ENCODE measurements at places on chromosomes 11 and 22.

GRCh38 chr11:113574171-113574570 is 99.0 kb upstream of the DRD2 start:
- DNase-seq = no peak

GRCh38 chr11:6667733-6668374 is 12.2 kb upstream of the DCHS1 start:
- peak; percentile 13 for DNase-seq

DNA sequence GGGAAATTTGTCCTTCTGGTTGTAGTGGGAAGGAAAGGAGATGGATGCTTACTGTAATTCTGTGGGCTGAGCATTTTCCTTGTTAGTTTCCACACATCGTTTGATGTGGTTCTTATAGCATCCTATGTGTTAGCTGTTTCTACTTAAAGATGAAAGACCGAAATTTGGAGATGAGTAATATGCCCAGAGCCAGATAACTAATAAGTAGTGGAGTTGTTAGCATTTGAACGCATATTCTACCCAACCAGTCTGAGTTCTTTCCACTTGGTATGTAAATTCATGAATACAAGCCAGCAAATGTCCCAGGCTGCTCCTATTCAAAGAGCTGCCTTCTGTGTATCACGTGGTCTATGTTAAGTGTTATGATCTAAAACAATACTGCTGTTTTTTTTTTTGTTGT is 14.6 kb downstream of the SPECC1L start:
- DNase-seq = no peak

DNA sequence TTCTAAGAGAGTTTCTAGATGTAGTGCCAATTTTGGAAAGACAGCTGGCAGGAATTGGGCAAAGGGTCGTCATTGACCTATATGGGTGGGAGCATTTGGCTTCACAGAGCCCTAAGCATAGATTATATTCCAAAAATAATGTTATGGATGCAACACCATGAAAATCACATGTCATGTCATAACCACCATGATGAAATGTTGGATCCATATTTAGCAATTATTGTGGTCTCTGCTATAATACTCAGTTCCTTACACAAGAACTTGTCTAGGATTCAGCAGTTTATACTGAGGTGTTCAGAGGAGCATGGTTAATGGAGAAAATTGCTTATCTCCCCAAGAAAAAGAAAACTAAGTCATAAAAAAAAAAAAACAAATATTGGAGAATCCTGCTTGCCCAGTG is 31.6 kb downstream of the NTM start:
- no peak for DNase-seq

DNA sequence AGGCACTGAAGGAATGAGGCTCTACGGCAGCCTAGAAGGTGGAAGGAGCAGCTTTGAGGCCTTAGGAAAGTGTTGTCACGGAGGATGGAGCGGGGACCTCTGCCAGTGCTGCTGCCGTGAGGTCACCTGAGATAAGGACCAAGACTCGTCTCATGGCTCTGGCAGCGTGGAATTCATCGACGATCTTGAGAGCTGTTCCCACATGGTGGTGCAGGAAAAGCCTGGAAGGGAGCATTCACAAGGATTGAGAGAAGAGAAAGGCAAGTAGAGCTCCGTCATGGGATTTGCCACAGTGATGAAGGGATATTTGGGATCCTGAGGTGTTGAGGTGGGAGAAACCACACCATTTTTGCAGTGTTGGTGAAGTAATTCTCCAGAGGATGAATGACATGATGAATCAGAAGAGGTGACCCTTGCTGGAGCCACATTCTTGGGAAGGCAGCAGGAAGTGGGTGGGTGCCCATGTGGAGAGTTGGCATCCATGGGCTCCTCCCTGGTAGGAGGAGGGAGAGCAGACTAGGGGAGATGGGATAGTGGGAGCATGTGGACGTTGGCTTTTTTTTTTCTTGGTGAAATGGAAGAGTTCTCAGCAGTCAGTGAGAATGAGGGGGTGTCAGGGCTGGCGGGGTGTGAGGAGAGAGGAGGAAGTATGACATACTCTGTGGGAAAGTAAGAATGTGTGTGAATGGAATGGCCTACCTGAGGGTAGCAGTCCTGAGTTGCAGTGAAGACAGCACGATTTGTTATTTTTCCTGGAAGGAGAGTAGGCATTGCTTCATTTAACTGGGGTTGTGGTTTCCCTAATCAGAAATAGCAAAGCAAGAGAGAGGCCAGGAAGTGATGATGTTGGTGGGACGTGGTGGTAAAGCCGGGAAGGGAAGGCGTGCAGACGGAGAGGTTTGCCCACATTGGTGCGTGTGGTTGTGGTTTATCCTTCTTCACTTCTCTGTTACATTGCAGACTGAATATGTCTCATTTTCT is 11.1 kb downstream of the PPP6R3 start:
- no peak for DNase-seq

- no peak for DNase-seq
These were observed 13.3 kb upstream of the CACNA1I start for GRCh38 chr22:39556970-39557841.

- DNase-seq = peak; percentile 38
These were observed 41.9 kb downstream of the SVIP start for GRCh38 chr11:22787551-22788162.

DNA sequence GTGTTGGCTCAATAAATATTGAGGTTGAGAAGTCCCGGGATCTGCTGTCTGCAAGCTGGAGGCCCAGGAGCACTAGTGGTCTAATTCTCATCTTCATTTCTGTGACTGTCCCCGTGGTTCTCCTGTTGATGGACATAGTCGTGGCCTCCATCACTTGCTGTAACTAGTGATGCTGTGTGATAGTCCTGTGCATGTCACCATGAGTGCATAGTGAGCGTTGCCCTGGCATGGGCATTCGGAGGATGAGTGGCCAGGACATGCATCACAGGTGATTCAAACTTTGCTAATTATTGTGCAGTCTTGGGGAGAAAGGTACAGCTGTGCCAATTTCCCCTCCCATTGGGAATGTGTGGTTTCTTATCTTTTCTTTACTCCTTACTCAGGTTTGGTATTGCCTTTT is 902.2 kb downstream of the BRD1 start:
- DNase-seq = no peak

GRCh38 chr22:30178181-30179126 is 68.1 kb downstream of the LIF start:
- no peak for DNase-seq

DNA sequence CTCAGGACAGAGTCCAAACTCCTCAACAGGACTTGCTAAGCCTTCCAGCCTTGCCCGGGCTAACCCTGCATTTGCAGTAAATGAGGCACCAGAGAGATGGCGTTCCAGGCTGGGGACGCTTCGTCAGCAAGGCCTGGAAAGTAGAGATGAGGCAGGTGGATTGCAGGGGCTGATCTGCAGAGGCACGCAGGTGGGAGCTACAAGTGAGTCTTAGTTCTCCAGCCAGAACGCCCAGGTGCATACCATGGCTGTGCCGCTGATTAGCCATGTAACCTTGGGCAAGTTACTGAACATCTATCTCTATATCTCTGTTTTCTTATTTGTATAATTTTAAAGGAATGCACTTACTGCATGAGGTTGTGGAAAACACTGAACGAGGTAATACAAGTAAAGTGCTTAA is 52.7 kb upstream of the BARX2 start:
- no peak for DNase-seq

- no peak for DNase-seq
These were observed 183.2 kb upstream of the PITPNB start for GRCh38 chr22:28102151-28102812.

GRCh38 chr11:6610591-6610990 is 1.4 kb downstream of the TAF10 start:
- no peak for DNase-seq

DNA sequence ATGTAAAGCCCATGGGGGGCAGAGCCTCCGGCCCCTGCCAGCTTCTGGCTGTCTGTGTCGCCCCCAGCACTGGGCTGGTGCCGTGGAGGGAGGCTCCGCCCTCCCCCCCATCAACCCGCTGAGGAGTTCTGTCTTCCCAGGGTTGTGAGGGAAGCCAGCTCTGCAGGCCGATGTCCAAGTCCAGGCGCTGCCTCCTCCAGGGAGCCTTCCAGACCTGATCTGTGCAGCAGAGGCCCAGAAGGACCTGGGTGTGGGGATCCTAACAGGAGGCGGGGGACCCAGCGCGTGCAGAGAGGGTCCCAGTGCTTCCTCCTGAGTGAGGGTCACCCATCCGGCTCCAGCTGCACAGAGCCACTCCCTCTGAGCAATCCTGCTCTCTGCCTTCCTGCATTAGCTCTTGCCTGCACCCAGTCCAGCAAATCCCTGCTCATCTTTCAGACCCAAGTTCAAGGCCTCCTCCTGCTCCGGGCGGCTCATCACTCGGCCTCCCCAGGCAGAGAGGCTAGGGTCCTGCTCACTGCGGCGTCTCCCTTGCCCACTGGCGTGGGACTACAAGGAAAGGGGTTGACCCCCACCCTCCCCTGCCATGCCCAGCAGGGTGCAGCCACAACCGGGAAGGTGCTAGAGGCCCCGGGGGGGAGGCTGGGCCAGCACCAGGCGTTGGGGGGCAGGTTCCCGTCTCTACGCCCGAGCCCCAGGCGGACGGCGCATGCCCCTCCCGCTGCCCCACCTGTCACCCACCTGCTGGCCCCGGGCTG is 16.4 kb downstream of the PRR33 start:
- DNase-seq = no peak

GRCh38 chr11:10257478-10257877 is 36.5 kb downstream of the SBF2 start:
- DNase-seq = no peak

DNA sequence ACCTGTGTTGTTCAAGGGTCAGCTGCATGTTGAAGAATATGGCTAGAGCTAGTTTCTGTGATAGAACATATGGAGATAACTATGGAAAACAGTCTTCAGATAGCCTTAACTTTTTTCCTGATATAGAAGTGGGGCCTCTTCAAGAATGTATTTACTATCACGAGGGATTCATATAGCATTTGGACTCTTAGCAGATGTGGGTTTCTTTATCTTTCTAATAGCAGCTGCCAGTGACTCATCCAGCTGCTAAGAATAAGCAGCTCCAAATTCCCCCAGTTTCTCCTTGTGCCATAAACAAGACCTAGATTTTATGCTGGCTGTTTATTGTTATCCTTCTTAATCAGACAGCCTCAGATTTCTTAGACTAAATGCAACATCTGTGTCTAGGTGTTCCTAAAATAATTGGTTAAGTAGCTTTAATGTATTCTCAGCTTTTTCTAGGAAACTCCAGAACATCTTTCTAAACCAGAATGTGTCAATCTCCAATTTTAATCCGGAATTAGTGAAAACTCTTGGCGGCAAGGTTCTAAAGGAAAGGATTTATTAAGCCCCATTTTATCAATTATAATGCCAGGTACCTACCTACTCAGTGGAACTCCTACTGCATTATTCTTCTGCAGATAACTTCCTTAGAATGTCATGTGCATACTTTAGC is 119.8 kb downstream of the CSTPP1 start:
- no peak for DNase-seq

GRCh38 chr11:128725630-128726319 is 31.9 kb downstream of the FLI1 start:
- DNase-seq = no peak

GRCh38 chr11:12270215-12270797 is 107.1 kb upstream of the PARVA start:
- no peak for DNase-seq

- no peak for DNase-seq
These were observed 36.6 kb upstream of the GRAMD4 start for GRCh38 chr22:46583571-46583970.

- no peak for DNase-seq
These were observed 3.4 kb upstream of the FAM83F start for GRCh38 chr22:39991159-39991860.

DNA sequence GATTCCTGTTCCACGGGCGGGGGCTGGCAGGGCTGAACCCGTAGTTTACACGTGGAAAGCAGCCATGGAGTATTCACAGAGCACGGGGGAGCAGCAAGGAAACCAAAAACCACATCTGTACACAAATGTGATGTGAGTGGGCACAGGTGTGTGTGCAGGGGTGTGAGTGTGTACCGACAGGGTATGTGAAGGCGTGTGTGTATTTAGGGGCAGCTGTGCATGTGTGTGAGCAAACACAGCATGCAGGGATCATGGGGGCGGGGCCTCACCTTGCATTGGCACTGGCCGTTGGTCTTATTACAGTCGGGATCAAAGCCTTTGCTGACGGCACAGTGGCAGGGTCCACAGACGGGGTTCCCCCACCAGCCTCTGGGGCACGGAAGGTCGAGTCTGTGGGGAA is 58.4 kb downstream of the TRMU start:
- no peak for DNase-seq

GRCh38 chr11:61712314-61712713 is 32.1 kb downstream of the DAGLA start:
- no peak for DNase-seq

GRCh38 chr11:99098751-99099150 is 78.0 kb downstream of the CNTN5 start:
- DNase-seq = no peak
